ENCODE measurements at places on chromosomes 5 and 9.

GRCh38 chr9:121289026-121289771 lies 21.2 kb downstream of the GSN start:
- no peak for DNase-seq

DNA sequence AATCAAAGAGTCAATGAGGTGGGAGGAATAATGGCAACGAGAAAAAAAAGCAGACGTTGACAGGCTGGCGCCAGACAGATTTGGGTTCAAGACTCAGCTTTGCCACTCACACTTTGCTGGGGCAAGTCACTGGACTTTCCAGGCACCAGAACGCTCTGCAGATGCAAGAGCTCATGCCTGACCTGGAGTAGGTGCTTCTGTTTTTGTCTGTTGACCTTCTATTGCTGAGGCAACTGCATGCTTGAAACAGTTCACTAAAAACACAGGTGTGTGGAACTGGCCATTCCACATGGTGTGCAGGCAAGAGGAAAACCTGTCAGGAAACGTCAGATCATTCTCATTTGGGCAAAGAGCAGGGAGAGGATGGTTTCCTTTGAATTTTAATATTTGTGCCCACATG lies 161.2 kb upstream of the SMIM23 start:
- no peak for DNase-seq

GRCh38 chr5:133075572-133076536 lies 24.0 kb downstream of the HSPA4 start:
- no peak for DNase-seq

DNA sequence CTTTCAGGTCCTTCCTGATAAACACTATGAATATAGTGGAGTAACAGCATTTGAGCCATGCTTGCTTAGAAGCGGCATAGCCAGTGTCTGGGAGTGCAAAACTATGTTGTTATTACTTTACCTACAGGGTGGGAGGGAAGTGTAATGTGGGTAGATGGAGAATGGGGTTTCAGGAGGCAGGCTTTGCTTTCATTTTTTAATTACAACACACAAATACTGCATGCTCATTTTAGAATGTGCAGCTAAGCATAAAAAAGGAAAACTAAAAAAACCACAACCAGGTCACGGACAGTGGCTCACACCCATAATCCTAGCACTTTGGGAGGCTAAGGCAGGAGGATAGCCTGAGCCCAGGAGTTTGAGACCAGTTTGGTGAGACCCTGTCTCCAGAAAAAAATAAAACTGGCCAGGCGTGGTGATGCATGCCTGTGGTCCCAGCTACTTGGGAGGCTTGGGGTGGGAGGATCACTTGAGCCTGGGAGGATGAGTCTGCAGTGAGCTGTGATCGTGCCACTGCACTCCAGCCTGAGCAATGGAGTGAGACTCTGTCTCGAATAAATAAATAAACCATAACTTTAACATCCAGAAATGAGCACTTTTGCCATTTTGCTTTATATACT lies 20.2 kb downstream of the HAVCR1 start:
- no peak for DNase-seq

GRCh38 chr5:50711280-50711679 lies 44.8 kb downstream of the PARP8 start:
- peak; percentile 40 for DNase-seq

DNA sequence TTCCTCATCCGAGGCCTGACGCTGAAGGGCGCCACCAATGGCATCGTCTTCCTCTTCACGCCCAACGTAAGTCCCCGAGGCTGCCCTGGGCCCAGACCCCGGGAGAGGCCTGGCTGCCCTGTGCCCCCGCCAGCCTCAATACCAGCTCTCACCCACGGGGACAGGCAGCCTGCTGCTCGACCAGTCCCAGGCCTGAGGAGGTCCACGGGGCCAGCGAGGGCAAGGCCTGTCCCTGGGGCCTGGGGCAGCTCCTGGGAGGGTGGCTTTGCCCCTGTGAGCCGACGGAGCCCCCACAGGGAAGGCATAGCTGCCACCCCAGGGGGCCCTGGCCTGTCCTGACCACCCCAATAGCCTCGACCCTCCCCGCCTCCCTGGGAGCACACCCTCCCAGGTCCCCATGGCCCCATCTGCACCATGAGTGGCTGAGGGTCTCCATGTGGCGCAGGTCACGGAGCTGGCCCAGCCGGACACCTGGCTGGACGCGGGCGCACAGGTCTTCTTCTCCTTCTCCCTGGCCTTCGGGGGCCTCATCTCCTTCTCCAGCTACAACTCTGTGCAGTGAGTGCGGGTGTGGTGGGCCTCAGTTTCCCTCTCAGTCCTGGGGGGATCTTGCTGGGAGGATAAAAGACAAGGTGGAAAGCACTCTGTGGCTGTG lies 11.5 kb upstream of the SLC6A18 start:
- no peak for DNase-seq

- no peak for DNase-seq
Observed at GRCh38 chr5:61901997-61902396, 404.0 kb upstream of the KIF2A start.

- DNase-seq = no peak
Observed at GRCh38 chr9:75988663-75989062, 98.2 kb downstream of the PCSK5 start.

DNA sequence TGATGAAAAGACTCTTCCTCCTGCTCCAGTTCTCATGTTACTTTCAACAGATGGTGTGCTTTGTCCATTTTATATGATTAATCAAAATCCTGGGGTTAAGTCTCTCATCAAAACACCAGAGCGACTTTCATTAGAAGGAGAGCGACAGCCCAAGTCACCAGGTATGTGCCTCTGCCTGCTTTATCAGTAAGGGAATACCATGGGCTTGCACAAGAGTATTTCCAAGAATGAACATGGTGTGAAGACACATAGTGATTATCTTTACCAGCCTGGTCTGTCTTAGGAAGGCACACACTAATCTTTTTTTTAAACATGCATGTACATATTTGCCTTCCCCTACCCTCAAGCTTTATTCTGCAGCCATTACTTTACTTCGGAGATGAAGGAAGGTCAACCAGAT lies 15.2 kb downstream of the NUP214 start:
- DNase-seq = no peak

DNA sequence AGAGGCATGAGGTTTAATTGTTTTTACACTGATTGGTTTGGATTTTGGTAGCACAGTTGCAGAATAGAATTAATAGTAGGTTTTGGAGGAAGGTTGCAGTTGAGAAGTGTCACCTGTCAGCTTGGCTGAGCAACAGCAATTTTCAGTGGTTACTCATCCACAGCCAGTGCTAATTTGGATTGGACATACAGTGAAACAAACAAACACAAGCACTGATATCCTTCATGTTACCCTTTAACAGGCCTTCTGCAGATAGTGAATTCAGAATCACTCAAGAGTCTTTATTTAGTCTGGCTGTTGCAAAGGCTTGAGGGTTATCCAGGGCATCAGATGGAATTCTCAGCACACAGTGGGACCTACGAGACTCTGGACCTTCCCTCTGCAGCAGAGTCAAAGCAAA lies 31.8 kb upstream of the POU4F3 start:
- DNase-seq = no peak

GRCh38 chr5:41246376-41246775 lies 33.0 kb upstream of the C6 start:
- no peak for DNase-seq
